ENCODE measurements at places on chromosomes 1 and 21.

GRCh38 chr1:163974120-163974519 is 584.9 kb upstream of the PBX1 start:
- DNase-seq = no peak

DNA sequence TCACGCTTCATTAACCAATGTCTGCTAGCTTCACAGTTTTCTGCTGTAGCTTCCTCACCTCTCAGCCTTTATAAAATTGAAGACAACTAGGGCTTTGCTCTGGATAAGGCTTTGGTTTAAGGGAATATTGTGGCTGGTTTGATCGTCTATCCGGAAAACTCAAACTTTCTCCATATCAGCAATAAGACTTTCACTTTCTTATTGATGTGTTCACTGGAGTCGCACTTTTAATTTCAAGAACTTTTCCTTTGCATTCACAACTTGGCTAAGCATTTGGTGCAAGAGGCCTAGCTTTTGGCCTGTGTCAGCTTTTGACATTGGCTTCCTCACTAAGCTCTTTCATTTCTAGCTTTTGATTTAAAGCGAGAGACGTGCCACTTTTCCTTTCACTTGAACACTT is 12.9 kb downstream of the COA6 start:
- DNase-seq = no peak

DNA sequence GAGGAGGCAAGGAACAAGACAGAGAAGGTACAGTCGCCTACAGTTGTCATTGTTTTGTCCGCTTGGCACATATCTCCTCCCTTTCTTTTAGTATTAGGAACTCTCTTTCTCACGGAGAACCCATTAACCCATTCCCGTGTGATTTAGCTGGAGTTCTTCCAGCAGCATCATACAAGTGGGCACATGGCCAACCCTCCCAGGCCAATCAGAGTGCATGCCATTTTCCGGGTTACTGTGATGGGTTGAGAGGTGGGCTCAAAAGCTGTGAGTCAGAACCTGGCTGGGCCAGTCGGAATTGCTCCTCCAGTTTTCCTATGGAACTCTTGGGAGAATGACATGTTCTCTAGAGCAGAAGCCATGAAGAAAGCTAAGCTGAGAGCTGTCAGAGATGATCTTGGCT is 83.1 kb upstream of the SOD1 start:
- no peak for DNase-seq

DNA sequence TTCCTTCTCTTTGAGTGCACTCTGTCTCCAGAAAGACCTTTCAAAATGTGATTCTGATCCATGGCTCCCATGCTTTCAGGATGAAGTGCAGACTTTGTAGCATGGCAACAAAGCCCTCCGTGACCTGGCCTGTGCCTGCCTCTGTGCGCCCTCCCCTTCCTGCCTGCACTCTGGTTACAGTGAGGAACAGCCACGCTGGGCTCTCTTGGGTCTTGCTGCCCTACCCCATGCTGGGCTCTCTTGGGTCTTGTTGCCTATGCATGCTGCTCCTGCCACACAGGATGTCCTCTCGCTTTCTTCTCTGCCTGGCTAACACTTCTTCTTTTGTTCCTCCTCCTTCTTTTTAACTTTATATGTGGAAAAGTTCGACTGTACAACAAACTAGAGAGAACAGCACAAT is 28.0 kb downstream of the LMOD1 start:
- no peak for DNase-seq

GRCh38 chr1:844472-845026 is 79.2 kb upstream of the SAMD11 start:
- no peak for DNase-seq

GRCh38 chr1:93000751-93001175 is 39.5 kb upstream of the DIPK1A start:
- no peak for DNase-seq

GRCh38 chr21:31406510-31406909 is 62.4 kb upstream of the TIAM1 start:
- DNase-seq = no peak

DNA sequence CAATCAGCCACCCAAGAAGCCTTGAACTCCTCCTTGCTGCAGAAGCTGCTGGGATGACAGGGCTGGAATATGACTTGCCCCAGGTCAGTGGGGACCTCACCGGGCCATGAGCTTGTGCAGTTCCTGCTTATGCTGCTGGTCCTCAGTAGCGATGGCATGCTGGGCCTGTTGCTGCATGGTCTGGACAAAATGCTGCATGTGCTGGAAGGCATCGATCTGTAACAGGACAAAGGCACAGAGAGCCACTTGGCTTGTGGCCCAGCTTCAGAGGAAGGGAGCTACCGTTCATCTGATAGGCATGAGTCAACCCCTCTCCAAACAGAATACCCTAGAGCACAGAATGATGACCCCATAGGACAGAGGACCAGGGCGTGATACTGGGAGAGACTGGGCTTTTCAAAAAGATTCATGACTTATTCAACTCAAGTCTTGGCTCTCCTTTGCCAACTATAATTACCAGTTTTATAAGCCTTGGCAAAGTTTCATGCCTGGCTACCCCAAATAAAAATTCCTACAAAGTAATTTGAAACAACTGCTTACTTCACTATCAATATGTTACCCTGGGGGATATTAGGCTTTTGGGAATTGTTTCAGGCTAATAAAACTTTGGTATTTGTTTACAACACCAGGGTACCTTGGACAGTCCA is 34.7 kb upstream of the EXOSC10 start:
- DNase-seq = no peak

GRCh38 chr1:40868051-40868723 is 6.0 kb upstream of the CITED4 start:
- no peak for DNase-seq

DNA sequence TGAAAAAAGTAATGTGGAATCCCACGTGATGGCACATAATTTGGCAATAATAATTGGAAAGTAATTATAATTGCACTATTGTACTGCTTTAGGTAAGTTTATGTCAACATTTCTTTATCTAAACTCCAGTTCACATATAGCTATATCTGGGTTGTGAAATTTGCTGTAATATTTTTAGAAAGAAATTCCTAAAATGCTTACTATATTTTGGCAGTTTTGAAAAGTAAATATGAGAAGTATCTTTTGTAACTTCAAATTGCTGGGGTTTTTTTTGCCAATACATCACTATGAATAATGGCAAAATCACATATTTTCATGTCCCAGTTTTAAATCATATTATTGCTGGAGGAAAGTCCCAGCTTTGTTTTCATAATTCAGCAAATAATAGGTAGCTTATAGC is 197.5 kb downstream of the PDE4B start:
- no peak for DNase-seq

DNA sequence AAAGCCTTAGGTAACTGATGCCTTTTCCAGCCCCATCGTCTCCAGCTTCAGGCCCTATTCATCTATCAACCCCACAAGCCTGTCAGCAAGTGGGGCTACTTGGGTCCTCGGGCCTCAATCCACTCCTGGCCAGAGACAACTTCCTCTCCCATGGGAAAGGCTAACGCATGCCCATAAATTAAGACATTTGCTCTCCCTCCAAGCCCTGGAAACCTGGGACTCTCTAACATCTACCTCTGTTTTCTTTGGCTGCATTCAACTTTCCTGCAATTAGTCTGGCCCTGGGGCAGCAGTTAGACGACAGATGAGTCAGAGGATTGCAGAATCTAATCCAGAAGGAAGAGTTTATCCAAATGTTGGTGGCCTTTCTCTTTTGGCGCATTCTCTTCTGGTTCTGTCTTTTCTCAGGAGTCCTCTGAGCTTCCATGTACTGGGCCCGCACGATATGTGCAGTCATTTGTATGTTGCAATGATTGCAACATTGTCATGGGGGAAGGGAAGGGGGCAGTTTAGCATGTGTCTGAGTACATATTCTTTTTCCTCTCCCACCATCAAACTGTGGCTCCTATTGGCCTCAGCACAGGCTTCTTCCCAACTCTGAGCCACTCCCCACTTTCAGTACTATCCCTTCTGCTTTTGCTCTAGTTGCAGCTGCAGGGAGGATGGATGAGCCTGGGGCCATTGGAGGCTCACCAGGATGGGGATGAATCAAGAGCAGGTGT is 54.4 kb downstream of the NAV1 start:
- no peak for DNase-seq

GRCh38 chr1:185520188-185520920 is 203.3 kb upstream of the IVNS1ABP start:
- DNase-seq = no peak

- DNase-seq = no peak
Measured at GRCh38 chr1:221105578-221105977, 226.3 kb downstream of the HLX start.

GRCh38 chr1:56416495-56416894 is 162.9 kb downstream of the PLPP3 start:
- no peak for DNase-seq

- no peak for DNase-seq
Measured at GRCh38 chr1:2001773-2002411, 1.7 kb downstream of the CFAP74 start.

DNA sequence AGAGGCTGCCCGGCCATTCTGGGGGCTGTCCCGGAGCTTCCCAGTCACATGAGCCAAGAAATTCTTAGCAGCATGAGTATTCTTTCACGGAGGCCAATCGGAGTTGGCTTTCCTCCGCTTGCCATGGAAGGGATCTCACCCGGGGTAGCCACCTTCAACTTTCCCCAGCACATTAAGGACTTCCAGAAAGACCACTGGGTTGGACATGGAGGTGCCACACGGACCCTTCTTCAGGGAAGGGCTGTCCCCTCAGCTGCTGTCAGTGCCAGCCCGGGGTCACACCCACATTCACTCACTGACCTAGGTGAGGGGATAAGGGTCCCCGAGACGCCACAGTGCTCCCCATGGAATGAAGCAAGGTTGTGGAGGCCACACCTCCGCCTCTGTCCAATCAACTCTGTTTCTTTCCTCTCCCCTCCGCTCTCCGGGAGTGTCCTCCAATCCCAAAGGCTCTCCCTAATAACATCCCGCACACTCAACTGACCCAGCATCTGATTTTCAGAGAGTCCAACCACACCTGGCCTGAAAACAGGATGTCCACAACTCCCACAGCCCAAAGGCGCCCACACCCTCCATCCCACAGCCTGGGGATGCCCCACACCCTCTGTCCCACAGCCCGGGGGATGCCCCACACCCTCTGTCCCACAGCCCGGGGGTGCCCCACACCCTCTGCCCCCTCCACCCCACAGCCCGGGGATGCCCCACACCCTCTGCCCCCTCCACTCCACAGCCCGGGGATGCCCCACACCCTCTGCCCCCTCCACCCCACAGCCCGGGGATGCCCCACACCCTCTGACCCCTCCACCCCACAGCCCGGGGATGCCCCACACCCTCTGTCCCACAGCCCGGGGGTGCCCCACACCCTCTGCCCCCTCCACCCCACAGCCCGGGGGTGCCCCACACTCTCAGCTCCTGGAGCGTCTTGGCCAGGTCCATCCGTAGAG is 19.4 kb downstream of the RSPH1 start:
- DNase-seq = no peak

GRCh38 chr1:113253187-113253586 is 137.1 kb upstream of the MAGI3 start:
- no peak for DNase-seq

Measured in left ventricle myocardium inferior (tissue), 1 donor.